Stimulated activated CD8-positive, alpha-beta memory T cell treated with anti-CD3 and anti-CD28 coated beads, Interleukin-15, amount 100 ng/mL, for 24 hours (primary cell): ENCODE measurements at places on chromosomes 13 and 19.
A peak's percentile ranks its signal among the peaks of the same experiment; 100 is the strongest.

DNA sequence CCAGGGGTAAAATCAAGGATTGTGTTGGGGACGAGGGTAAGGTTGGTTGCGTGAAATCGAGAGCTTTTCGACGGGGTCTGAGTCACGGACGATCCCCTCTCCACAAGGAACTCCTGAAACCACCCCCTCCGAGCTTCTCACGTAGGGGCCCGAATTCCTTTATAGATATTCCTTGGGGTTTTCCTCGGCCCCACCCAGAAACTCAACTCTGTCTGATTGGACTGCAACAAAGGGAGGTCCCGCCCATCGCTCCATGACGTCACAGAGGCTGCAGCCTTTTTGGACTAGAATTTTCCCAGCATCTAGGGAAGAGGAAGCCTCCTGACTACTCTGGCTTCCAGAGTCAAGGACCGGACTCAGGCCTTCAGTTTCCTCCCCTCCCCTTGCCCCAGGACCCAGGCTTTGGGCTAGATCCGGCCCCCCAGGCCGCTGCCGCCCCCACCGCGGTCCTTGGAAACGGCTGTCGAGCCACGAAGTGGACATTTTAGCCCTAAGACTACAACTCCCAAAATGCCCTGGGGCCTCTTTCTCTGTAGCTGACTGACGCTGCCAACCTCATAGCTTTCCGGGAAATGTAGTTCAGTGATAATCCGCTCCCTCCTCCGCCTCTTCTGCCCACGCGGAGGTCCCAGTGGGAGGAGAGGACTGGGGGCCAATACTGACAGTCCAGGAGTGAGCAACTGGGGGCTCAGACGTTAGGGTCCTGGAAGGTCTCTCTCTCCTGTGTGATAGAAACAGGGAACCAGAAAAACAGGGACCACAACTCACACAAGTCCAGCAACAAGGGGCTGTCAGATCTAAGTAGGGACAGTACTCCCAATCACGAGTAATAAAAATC is at the start of gene IZUMO1:
IZUMO1 (minus strand) TSS at position 172 of the 838 bp plus-strand sequence. CDS start 1,050 bp downstream, outside the sequence.
- DNase-seq = no peak

DNA sequence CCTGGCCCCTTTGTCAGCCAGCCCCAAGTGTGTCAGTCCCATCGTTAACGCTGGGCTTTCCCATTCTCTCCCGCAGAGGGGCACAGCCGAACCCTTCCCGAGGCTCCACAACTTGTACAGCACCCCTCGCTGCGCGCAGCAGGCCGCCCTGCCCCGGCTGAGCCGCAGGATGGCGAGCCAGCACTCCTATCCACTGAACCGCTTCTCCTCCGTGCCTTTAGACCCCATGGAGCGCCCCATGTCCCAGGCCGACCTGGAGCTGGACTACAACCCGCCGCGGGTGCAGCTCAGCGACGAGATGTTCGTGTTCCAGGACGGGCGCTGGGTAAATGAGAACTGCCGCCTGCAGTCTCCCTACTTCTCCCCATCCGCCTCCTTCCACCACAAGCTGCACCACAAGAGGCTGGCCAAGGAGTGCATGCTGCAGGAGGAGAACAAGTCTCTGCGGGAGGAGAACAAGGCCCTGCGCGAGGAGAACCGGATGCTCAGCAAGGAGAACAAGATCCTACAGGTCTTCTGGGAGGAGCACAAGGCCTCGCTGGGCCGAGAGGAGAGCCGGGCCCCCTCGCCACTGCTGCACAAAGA is 11.1 kb downstream of the CBY2 start:
- DNase-seq = no peak

DNA sequence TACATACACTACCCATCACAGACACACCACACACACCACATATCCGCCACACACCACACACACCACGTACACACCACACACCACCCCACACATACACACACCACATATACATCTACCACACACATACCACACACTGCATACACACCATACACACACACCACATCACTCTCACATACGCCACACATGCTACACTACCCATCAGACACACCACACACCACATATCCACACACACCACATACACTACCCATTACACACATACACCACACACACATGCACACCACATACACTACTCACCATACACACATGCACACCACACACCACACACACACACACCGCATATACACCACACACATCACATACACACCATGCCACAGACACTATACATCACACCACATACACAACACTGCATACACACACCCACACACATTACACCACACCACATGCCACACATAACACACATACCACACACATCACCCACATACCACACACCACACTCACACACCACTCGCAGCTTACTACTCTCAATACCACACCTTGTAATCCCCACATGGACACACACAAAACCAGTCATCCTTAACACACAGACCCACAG is 9.5 kb downstream of the ERFL start:
- no peak for DNase-seq

GRCh38 chr13:88675347-88675996 is 1004.3 kb downstream of the SLITRK5 start:
- DNase-seq = no peak

- no peak for DNase-seq
Measured at GRCh38 chr13:46320821-46321220, 66.2 kb downstream of the RUBCNL start.

GRCh38 chr19:19460258-19460731 is 54.8 kb downstream of the GATAD2A start:
- DNase-seq = no peak

DNA sequence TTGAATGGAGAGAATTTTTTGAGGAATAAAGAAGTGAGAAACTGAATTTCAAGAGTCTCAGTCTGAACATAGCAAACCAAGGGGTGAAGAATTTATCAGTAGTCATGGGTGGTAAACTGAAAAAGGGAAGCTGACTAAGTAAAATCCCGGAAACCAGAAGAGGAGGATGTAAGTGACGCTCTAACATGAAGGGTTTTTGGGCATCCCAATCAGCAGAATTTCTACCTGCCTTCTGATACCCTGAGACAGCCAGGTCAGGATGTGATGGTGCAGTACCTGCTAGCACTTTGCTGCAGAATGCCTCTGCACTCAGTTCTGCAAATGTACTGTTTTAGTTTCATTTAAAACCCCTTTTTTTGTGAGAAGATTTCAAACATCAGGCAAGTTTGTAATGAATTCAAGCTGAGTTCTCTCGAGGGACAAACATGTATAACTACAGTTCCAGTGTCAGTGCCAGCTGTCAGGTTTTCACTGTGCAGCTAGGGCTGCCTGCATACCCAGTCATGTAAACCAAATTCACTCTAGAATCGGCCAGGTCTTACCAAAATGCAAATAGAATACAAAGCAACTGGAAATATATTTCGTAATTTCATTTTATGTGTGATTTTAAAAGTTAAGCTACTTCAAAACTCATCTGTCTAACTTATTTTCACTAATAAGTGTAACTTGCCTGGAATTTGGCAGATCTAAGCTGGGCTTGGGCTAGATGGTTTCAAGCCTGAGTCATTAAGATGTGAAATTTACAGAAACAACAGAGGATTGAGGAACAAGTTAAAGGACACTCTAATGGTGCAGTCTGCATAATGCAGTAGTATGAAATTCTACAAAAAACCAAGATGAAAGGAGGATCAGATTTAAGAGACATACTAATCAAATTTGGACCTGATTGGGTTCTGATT is 13.8 kb downstream of the METTL21C start:
- no peak for DNase-seq

DNA sequence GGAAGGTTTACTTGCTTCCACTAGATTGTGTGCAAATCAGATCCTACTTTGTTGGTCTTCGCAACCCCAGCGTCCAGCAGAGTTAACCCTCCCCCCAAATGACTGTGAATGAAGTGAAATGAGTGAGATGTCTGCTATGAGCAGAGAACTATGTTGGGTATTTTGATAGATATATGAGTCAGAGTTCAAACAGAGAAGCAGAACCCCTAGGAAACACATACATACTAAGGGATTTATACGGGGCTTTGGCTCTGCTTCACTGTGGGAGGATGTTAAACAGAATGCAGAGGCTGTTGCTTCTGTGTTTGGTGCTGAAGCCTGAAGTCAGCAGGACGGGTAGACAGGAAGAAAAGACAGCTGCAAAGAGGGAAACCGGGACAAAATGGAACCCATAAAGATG is 197.0 kb downstream of the MZT1 start:
- no peak for DNase-seq

DNA sequence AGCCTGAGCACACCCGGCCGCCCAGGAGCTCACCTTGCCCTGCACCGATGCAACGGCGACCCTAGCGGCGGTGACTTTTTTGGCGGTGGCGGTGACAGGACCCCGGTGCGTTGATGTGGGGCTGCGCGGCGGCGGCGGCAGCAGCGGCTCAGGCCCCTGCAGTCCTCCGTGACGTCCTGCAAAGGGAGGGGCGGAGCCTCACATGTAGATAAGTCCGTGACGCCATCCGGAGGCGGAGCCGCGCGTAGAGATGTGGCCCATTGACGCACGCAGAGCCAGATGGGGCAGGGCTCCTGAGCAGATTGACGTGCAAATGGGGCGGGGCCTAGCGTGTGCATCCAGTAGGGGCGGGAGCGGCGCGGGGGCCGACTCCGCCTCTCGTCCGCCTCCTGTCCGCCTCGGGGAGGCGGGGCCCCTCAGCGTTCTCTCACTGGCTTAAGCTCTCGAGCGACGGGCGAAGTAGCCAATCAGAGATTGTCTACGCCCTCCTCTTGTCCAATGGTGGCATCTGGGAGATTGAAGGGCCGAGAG is at the start of gene RAB3A:
RAB3A (minus strand) TSS at position 180 of the 531 bp plus-strand sequence. CDS start 1,302 bp downstream, outside the sequence.
- DNase-seq = peak; percentile 97

DNA sequence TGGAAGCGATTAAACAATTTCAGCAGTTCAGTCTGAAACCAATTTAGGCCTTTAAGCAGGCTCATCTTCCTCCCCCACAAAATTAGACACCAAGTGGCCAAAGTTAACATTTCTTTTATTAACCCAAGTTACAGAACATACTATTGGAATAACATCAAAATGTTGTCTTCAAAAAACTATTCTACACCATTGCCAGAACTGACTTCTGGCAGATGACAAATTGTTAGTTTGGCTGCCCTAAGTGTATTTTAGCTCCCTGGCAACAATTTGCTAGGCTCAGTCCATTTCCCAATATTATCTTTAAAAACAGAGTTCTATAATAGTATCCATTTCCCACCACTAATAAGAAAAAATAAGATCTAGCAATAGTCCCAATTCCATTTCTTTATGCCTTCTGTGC is 107.8 kb downstream of the SGCG start:
- no peak for DNase-seq

- no peak for DNase-seq
Measured at GRCh38 chr13:57627663-57628062, 3.9 kb upstream of the PCDH17 start.

GRCh38 chr13:28510542-28510941 is 15.6 kb upstream of the FLT1 start:
- no peak for DNase-seq

DNA sequence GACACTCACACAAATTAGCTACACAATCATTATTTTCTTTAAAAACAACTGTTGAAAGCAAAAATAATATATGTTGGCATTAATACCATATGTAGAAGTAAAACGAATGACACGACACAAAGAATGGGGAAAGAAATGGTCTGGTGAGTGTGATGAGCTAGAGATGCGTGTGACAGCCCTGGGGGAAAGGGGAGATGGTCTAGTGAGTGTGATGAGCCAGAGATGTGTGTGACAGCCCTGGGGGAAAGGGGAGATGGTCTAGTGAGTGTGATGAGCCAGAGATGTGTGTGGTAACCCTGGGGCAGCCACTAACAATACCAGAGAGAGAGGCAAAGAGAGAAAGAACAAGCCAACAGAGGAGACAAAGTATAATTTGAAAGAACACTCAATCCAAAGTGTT is 22.3 kb upstream of the LAMP1 start:
- DNase-seq = no peak

DNA sequence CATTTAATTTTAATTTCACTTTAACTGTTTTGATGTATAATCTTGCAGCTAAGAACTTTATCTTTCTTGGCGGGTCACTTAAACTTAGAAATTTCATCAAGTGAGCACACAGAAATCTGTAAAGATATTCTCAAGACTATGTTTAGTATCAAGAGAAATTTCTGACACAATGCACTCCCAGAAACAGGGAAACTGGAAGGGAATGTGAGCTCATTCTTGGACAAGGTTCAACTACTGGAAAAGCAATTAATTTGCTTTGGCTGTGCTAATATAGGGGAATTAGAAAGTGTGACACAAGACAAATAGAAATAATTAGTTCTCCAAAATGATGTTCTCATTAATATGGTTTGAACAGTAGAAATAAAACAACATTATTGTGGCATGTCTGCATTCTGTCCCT is 402.3 kb downstream of the DACH1 start:
- DNase-seq = no peak

DNA sequence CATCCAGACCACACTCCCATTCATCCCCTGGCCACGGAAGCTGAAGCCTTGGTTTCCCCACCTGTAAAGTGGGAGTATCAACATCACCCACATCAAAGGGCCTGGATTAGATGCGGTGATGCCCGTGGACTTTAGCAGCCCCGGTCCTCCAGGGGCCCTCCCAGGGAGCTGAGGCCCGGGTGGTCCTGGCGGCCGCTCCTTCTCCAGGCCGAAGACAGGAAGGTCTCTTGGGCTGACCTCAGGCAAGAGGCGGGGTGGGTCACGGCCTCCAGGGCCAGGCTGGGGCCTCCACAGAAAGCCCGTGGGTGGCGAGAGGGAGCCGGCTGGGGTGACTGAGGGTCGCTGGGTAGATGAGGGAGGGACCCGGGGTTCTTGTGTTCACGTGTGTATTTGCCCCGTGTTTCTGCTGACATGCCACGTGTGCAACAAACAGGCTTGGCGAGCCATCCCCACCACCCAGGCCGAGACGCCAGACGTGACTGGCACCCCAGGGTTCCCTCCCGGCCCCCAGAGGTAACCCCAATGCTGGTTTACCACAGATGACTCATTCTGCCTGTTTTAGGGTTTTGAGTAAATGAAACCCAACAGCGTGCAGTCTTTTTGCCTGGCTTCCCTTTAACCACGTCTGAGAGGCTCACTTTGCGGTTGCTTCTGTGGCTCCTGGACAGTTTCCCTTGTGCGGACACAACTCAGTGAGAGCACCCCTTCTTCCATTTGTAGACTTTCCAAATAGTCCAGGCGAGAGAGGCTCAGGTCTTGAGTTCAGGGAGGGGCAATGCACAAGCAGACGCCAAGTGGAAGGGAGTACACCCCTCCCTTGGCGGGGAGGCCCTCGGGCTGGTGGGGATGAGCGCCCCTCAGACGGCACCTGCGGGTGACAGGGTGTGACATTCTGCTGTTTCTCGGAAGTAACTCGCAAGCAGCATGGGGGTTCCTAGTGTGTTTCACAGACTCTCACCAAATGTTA is 42.9 kb downstream of the C13orf46 start:
- DNase-seq = no peak
